HepG2 (cell line): ENCODE measurements at places on chromosomes 5 and 9.

GRCh38 chr9:127130661-127131538, 8.5 kb upstream of the ANGPTL2 start:
- H3K27me3 ChIP-seq = no peaks in the 10 kb centered on the region
- no peak overlapping the region for H3K27ac ChIP-seq
- no peak overlapping the region; the same call in 1 of the 2 replicates for H3K4me3 ChIP-seq
- DNase-seq = peak; percentile 40
- H3K4me1 ChIP-seq = peaks cover 49% of the 10 kb centered on the region
- H3K36me3 ChIP-seq = no peaks in the 10 kb centered on the region

DNA sequence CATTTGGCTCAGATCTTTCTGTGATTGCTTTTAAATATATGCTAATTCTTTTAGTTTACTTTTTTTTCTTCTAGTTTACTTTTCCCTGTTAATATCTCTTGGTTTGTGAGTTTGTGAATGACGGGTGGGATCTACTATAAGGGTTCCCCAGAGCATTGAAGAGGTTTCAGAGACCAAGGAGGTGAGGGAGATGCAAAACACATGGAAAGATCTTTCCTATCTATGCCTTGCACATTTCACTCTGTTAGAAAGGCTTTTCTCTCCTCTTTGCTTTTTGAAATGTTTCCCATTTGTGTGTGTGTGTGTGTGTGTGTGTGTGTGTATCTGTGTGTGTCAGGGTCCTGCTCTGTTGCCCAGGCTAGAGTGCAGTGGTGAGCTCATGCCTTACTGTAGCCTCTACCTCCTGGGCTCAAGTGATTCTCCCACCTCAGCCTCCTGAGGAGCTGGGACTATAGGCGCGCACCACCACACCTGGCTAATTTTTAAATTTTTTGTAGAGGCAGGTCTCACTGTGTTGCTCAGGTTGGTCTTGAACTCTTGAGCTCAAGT, 50.7 kb downstream of the CNTLN start:
- no peak for DNase-seq
- no peaks in the 10 kb centered on the region for H3K4me1 ChIP-seq
- H3K4me3 ChIP-seq = no peak overlapping the region
- H3K36me3 ChIP-seq = no peaks in the 10 kb centered on the region
- H3K27ac ChIP-seq = no peak overlapping the region

DNA sequence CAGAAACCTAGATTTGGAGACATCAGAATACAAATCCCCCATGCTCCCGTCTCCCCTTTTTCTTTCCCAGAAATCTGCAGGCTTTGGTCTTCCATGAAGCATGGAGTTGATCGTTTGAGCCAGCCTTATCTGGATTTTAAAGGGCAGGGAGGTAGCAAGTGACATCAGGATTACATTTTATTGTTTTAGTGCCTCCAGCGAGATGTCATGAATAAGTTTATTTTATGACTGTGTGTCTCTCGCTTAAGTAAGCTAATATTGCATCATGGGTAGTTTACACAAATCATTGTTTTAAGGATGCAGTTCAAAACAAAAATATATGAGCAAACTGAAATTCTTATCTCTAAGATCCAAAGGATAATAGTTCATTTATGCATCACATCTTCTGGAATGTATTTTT, 50.7 kb upstream of the TNFSF8 start:
- no peaks in the 10 kb centered on the region for H3K4me1 ChIP-seq
- no peak for DNase-seq
- H3K27me3 ChIP-seq = no peaks in the 10 kb centered on the region
- no peak overlapping the region for H3K4me3 ChIP-seq

GRCh38 chr5:72378639-72379289, 58.6 kb downstream of the PTCD2 start:
- no peaks in the 10 kb centered on the region for H3K4me1 ChIP-seq
- no peaks in the 10 kb centered on the region for H3K27me3 ChIP-seq
- H3K27ac ChIP-seq = no peak overlapping the region
- no peaks in the 10 kb centered on the region for H3K36me3 ChIP-seq

DNA sequence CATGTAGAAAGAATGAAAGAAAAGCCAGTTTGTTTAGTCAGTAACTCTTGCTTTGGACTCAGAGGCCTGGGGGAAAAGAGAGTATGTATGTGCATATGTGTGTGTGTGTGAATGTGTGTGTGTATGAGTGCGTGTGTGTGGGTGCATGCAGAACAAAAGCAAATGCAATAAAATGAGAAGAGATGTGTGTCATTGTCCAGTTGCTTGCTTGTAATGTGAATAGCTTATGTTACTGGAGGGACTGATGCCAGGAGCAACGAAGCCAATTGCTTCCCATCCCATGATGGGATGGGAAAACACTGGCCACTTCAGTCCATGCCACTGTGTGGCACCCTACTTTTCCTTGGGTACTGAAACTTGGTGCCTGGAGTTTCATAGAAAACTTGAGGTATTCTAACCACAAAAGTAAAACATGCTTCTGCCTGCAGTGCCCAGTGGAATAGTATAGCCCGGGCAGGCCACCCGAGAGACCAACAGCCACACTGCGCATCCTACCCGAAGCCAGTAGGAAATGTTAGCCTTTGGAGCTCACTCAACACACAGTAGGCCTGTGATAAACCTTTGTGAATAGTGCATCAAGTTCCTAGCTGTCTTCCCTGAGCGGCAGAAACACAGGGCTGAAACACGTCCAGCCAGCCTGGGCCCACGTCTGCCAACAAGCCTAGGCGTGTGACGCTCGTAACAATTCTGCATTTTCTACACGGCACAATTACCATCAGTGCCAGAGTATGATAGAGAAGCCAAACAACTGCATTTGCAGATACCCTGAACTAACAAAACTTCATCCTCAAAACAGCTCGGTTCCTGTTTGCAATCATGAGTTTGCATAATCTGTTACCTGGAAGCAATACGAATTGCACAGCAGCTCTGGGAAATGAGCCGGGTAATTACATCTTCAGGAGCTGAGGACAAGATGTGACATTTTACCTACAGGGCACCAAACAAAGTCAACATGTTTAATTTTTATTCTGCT, 198.1 kb downstream of the SYK start:
- H3K27ac ChIP-seq = no peak overlapping the region
- DNase-seq = no peak
- H3K4me3 ChIP-seq = no peak overlapping the region

GRCh38 chr5:124660229-124661093, 86.0 kb downstream of the ZNF608 start:
- H3K4me3 ChIP-seq = no peak overlapping the region
- no peak for DNase-seq
- peaks cover 89% of the 10 kb centered on the region for H3K4me1 ChIP-seq
- H3K27me3 ChIP-seq = no peaks in the 10 kb centered on the region
- no peaks in the 10 kb centered on the region for H3K36me3 ChIP-seq

- H3K27ac ChIP-seq = no peak overlapping the region
- no peaks in the 10 kb centered on the region for H3K27me3 ChIP-seq
- DNase-seq = no peak
- H3K4me1 ChIP-seq = no peaks in the 10 kb centered on the region
Observed at GRCh38 chr9:117665601-117666385, 38.4 kb upstream of the TLR4 start.

DNA sequence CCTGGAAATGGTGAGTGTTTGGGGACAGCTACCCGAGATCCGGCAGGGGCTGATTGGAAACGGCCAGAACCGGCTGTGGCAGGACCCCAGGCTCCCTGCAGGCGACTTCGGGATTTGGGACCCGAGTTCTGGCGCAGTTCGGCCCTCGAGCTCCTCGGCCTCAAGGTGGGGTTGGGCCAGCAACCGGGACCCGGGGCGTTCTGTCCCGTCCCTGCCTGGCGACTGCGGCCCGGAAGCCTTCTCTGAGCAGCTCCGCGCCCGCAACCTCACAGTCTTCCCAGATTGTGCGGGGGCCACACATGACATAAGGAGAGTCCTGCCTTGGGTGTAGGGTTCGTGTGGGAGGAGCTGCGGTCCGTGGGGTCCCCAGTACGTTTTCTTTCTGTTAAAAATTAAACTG, 23.2 kb upstream of the NEURL1B start:
- H3K36me3 ChIP-seq = no peaks in the 10 kb centered on the region
- 0 out of 2 replicates have a peak, but pooled peaks cover 5% of the 10 kb centered on the region for H3K4me1 ChIP-seq
- no peak overlapping the region for H3K4me3 ChIP-seq
- DNase-seq = no peak
- H3K27ac ChIP-seq = no peak overlapping the region

DNA sequence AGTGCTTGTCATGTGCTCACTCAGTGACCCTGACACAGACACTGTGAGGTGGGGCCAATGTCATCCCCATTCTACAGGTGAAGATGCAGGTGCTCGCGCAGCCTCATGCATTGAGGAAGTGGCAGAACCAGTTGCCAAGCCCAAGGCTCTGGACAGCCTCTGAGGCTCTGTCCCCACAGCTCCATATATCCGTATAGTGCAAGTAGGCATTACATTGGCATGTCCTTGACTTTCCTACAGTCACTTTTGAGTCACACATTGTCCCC, 58.8 kb upstream of the ANGPTL2 start:
- DNase-seq = no peak
- no peak overlapping the region for H3K4me3 ChIP-seq
- no peaks in the 10 kb centered on the region for H3K27me3 ChIP-seq
- H3K36me3 ChIP-seq = no peaks in the 10 kb centered on the region
- no peak overlapping the region for H3K27ac ChIP-seq

GRCh38 chr5:56142233-56142613, 90.9 kb downstream of the ANKRD55 start:
- no peaks in the 10 kb centered on the region for H3K27me3 ChIP-seq
- peaks cover 48% of the 10 kb centered on the region for H3K4me1 ChIP-seq
- DNase-seq = no peak
- H3K27ac ChIP-seq = no peak overlapping the region
- no peaks in the 10 kb centered on the region for H3K36me3 ChIP-seq

DNA sequence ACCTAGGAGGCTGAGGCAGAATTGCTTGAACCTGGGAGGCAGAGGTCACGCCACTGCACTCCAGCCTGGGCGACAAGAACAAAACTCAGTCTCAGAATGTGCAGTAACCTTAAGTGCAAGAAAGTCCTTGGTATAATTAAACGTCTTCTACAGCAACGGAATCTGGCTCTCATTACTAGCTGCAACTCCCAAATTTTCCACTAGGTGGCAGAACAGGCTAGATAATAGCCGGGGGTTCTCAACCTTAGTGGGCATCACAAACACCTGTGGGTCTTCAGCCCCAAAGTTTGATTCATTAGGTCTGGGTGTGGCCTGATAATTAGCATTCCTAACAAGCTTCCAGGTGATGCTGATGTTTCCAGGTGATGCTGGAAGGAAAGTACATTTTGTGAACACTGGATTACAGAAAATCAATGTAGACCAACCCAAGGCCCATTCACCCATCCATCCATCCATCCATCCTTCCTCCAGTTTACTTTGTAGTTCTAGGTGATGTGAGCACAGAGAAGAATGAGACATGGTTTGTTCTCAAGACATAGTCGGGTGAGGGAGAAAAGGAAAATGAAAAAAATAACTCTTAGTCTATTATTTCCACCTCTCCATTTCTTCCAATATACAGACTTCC, 37.3 kb downstream of the FBXW2 start:
- no peaks in the 10 kb centered on the region for H3K4me1 ChIP-seq
- no peak overlapping the region for H3K4me3 ChIP-seq
- no peak overlapping the region for H3K27ac ChIP-seq
- no peaks in the 10 kb centered on the region for H3K27me3 ChIP-seq
- peaks cover 2% of the 10 kb centered on the region; the same call in 1 of the 2 replicates for H3K36me3 ChIP-seq

DNA sequence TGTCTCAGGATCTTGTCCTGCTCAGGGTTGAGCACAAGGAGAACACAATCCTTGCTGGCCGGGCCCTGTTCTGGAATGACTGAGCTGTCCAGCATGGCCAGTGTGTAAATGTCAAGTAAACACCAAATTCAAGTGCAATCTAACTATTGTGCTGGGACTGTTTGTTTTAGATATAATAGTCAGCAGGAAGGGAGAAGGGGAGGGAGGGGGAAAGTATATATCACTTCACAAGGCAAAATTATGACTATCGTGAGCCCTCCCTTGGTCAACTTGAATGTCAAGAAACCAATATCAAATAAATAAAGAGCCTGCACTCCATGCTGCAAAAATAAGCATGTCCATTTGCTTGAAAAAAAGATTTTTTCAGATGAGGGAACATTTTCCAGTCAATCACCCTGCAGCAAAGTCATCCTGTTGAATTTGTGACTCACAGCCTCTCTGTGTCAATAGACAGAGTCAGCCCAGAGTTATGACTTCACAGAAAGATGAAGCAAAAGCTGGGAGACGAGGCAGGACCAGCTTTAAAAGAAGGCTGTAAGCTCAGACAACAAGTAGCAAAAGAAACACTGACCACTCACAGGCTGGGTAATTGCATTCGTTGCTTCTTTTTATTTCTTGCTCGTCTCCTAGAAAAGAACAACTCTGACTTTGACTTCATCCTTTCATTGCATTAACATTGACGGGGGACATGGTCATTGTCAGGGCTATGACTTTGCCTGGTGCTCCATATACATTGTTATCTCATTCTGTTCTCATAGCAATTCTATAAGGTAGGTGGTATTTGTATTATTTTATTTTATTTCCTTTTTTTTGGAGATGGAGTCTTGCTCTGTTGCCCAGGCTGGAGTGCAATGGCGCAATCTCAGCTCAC, 15.3 kb upstream of the KLF4 start:
- H3K27me3 ChIP-seq = no peaks in the 10 kb centered on the region
- H3K4me3 ChIP-seq = no peak overlapping the region
- no peak overlapping the region for H3K27ac ChIP-seq
- peaks cover 15% of the 10 kb centered on the region for H3K4me1 ChIP-seq
- DNase-seq = peak; percentile 90
- no peaks in the 10 kb centered on the region for H3K36me3 ChIP-seq
